ENCODE measurements at places on chromosomes 6 and 20.

- DNase-seq: no peak
These were observed 76.6 kb downstream of the TRERF1 start for GRCh38 chr6:42375007-42375635.

GRCh38 chr6:128532827-128533226 is 12.4 kb upstream of the PTPRK start:
- no peak for DNase-seq

DNA sequence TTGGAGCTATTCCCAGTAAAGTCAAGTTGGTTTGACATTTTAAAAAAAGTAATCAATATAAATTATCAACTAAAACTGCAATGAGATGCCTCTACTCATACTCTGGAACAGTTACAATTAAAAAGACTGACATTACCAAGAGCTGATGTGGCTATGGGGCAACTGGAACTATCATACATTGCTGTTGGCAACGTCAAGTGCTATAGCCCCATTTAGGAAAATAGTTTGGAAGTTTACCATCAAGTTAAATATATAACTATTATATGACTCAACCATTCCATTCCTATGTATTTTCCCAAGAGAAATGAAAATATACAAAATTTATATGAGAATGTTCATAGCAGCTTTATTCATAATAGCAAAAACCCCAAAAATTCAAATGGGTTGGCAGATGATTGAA is 111.4 kb upstream of the HDGFL1 start:
- DNase-seq: no peak

DNA sequence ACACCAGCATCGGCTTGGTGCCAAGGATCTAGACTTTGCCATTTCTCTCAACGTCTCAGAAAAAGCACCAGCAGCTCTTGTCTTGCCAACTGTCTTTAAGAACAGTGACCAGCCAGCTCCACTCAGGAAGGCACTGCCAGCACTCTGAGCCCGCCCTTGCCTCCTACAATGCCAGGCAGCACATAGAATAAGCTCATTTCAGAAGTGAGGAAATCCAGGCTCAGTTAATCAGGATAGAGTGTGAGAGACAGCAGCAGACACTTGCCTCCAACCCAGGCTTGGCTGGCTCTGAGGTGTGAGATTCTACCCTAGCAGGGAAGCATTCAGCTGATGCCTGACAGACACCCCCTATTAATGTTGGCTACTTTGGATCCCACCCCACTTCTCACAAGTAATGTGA is 4.3 kb upstream of the SYNDIG1 start:
- DNase-seq: no peak

GRCh38 chr6:12060780-12061609 is 48.9 kb downstream of the HIVEP1 start:
- peak; percentile 77 for DNase-seq

DNA sequence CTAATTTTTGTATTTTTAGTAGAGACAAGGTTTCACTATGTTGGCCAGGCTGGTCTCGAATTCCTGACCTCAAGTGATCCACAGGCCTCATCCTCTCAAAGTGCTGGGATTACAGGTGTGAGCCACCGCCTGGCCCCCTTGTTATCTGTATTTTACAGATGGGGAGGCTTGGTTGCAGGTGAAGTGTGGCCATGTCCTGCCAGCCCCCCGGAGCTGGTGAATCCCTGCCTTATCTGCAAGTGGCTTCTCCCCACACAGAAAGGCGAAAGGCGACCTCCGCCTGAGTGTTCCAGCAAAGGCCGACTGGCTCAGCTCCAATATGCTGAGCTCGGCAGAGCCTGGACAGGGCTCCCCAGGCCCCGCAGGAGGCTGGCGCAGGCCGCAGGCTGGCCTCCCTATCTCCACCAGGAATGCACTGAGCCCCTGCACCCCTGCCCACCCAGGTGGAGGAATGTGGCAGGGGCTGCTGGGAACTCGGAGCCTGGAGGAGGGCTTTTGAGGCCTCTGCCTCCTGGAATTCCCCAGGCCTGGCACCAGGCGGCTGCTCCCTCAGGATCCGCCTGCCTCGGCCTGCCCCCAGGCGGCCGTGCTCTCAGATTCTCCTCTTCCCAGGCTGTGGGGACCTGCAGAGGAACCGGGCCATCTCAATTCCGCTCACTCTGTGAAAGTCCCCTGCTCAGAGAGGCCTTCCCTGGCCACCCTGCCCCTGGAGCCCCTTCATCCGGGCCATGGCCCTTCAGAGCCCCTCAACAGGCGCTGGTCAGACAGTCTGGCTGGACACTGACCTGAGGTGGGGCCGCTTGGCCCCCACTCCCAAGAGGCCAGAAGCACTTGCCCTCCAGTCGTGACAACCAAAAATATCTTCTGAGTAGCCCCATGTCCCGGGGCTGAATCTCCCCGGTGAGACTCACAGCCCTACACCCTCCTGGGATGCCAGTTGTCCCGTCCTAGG is 9.3 kb upstream of the LAMA5 start:
- no peak for DNase-seq

DNA sequence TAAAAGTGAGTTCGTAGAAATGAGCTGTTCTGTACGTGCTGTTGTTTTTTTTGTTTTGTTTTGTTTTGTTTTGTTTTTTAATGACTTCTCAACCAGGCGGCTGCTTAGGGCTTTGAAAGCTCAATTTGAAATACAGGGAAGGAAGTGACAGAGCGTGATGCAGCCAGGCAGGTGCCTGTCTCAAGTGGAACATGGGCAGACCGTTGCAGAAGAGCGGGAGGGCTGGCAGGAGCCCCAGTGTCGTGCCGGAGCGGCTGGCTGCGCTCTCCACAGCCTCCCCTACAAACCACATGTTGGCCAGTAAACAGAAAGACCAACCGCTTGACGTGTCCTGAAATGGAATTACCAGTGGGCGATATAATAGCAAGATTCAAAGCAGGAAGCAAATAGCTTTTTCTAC is 164.9 kb upstream of the RREB1 start:
- DNase-seq: no peak

GRCh38 chr6:148771896-148772554 is 25.2 kb downstream of the UST start:
- no peak for DNase-seq

GRCh38 chr6:133644548-133644891 is 244.4 kb upstream of the TCF21 start:
- DNase-seq: no peak

GRCh38 chr6:18585032-18585573 is 198.0 kb downstream of the RNF144B start:
- DNase-seq: peak; percentile 1

GRCh38 chr6:150354754-150355571 is 13.8 kb upstream of the IYD start:
- DNase-seq: no peak

- DNase-seq: no peak
These were observed 3.8 kb downstream of the APCDD1L start for GRCh38 chr20:58511364-58511763.
